Chondrocyte (in vitro differentiated cells): ENCODE measurements at places on chromosomes 1 and 21.

- no peaks in the 10 kb centered on the region for H3K4me1 ChIP-seq
- DNase-seq = no peak
- no peaks in the 10 kb centered on the region for H3K27me3 ChIP-seq
- no peak overlapping the region for H3K4me3 ChIP-seq
- no peak overlapping the region for H3K27ac ChIP-seq
Measured at GRCh38 chr21:19692231-19692630, 1288.6 kb upstream of the TMPRSS15 start.

GRCh38 chr21:38725196-38726157 lies 80.3 kb upstream of the ETS2 start:
- peaks cover 9% of the 10 kb centered on the region for H3K4me1 ChIP-seq
- H3K36me3 ChIP-seq = peaks cover 7% of the 10 kb centered on the region
- H3K4me3 ChIP-seq = no peak overlapping the region
- H3K27me3 ChIP-seq = no peaks in the 10 kb centered on the region
- H3K27ac ChIP-seq = no peak overlapping the region

- no peak overlapping the region for H3K4me3 ChIP-seq
- H3K4me1 ChIP-seq = no peaks in the 10 kb centered on the region
- peak; percentile 9 for DNase-seq
Measured at GRCh38 chr1:43302721-43303470, 2.1 kb downstream of the TIE1 start.

- H3K27me3 ChIP-seq = no peaks in the 10 kb centered on the region
- DNase-seq = no peak
- H3K27ac ChIP-seq = no peak overlapping the region
- H3K4me1 ChIP-seq = no peaks in the 10 kb centered on the region
Measured at GRCh38 chr1:99557546-99558202, 88.2 kb upstream of the PALMD start.

DNA sequence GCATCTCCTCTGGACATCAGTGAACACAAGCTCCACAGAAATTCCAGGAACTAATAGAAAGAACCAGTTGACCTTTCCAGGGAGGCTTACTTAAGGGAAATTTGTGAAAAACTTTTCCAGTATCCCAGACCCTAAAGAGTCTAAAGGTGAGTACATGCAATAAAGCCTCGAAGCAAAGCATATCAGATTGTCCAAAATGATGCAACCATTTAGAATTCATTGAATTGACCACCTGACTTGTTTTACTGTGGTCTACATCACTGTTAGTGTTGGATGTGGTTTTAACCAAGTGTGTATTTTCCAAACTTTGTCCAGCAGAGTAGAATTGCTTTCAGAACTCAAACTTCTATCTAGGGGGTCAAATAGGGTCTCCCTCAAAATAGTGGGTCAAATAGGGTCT lies 76.3 kb upstream of the TIAM1 start:
- no peak overlapping the region for H3K4me3 ChIP-seq
- H3K27me3 ChIP-seq = no peaks in the 10 kb centered on the region
- no peak for DNase-seq
- H3K4me1 ChIP-seq = no peaks in the 10 kb centered on the region
- H3K27ac ChIP-seq = no peak overlapping the region
- H3K36me3 ChIP-seq = no peaks in the 10 kb centered on the region

DNA sequence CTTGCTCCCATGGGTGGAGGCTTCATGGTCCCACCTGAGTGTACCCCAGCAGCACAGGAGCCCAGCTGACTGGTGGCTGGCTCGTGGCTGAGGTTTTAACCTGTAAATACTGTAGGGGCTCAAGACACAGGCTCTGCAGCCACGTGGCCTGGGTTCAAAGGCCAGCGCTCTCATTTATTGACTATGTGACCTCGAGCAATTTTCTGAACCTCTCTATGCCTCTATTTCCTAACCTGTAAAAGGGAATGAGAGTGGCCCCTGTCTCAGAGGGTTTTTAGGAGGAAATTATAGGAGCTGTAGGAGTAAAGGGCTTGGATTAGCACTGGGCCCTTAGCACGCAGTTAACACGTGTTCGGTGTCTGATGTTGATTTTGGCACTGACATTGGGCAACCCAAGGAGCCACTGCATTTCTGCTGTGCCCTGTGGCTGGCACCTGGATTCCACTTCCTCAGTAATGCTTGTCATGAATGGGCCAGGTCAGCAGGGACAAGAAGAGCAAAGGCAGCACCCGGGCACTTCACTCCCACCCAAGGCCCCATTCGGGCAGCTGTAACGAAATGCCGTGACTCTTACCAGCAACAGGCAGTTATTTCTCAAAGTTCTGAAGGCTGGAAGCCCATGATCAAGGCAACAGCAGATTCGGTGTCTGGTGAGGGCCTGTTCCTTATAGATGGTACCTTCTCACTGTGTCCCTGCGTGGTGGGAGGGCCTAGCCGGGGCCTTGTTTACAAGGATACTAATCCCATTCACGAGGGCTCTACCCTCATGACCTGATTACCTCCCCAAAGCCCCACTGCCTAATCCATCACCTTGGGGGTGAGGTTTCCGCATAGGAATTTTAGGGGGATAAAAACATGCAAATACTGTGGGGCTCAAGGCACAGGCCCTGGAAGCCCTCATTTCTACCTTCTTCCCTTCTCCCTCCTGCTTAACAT lies 25.2 kb downstream of the ARHGEF10L start:
- H3K27ac ChIP-seq = peak overlapping the region; percentile 79
- H3K4me1 ChIP-seq = peaks cover 96% of the 10 kb centered on the region
- no peak overlapping the region for H3K4me3 ChIP-seq
- no peaks in the 10 kb centered on the region for H3K27me3 ChIP-seq

GRCh38 chr1:74145086-74145485 lies 52.9 kb downstream of the LRRIQ3 start:
- H3K4me1 ChIP-seq = no peaks in the 10 kb centered on the region
- H3K4me3 ChIP-seq = no peak overlapping the region
- no peaks in the 10 kb centered on the region for H3K36me3 ChIP-seq

GRCh38 chr1:239184561-239185244 lies 201.7 kb upstream of the CHRM3 start:
- no peaks in the 10 kb centered on the region for H3K27me3 ChIP-seq
- H3K27ac ChIP-seq = no peak overlapping the region
- no peak for DNase-seq
- H3K4me1 ChIP-seq = no peaks in the 10 kb centered on the region

- H3K4me1 ChIP-seq = peaks cover 36% of the 10 kb centered on the region
- no peak overlapping the region for H3K4me3 ChIP-seq
- no peaks in the 10 kb centered on the region for H3K27me3 ChIP-seq
- H3K27ac ChIP-seq = peak overlapping the region; percentile 2
- peaks cover 35% of the 10 kb centered on the region for H3K36me3 ChIP-seq
- no peak for DNase-seq
Measured at GRCh38 chr1:224375059-224375458, 18.4 kb downstream of the CNIH4 start.

DNA sequence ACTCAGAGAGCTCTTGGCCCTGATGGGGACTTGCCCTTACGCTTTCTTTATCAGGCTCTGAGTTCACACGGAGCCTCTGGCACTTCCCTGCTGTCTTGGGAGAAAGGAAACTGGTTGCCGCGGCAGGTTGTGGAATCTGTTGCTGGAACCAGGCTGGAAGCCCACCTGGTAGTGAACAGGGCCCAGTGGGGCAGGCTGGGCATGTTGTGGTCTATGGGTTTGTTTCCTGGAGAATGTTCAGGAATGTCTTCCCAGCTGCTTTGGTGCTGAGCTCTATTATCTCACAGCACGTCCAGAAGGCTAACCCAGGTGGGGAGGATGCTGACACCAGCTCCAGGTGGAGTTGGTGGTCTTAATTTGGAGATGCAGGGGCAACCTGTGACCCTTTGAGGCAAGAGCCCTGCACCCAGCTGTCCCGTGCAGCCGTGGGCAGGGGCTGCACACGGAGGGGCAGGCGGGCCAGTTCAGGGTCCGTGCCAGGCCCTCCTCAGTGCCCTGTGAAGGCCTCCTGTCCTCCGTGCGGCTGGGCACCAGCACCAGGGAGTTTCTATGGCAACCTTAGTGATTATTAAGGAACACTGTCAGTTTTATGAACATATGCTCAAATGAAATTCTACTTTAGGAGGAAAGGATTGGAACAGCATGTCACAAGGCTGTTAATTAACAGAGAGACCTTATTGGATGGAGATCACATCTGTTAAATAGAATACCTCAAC lies 33.3 kb upstream of the TDRD10 start:
- H3K27me3 ChIP-seq = no peaks in the 10 kb centered on the region
- peaks cover 5% of the 10 kb centered on the region for H3K4me1 ChIP-seq
- no peak for DNase-seq
- no peaks in the 10 kb centered on the region for H3K36me3 ChIP-seq
- no peak overlapping the region for H3K4me3 ChIP-seq
- no peak overlapping the region for H3K27ac ChIP-seq

- H3K27me3 ChIP-seq = no peaks in the 10 kb centered on the region
- no peak overlapping the region for H3K4me3 ChIP-seq
- no peaks in the 10 kb centered on the region for H3K4me1 ChIP-seq
- DNase-seq = no peak
- H3K36me3 ChIP-seq = no peaks in the 10 kb centered on the region
Measured at GRCh38 chr1:187641463-187641862, 812.7 kb downstream of the PLA2G4A start.

- DNase-seq = no peak
- H3K4me1 ChIP-seq = peaks cover 18% of the 10 kb centered on the region
- peaks cover 6% of the 10 kb centered on the region for H3K36me3 ChIP-seq
Measured at GRCh38 chr1:25478633-25479032, 47.9 kb downstream of the MACO1 start.

GRCh38 chr1:13586001-13586400 lies 2.4 kb downstream of the PDPN start:
- H3K27me3 ChIP-seq = peaks cover 28% of the 10 kb centered on the region
- H3K4me1 ChIP-seq = peaks cover 5% of the 10 kb centered on the region
- H3K27ac ChIP-seq = no peak overlapping the region
- DNase-seq = no peak

GRCh38 chr1:32394890-32395432 lies 720 bp upstream of the BSDC1 start:
- no peaks in the 10 kb centered on the region for H3K36me3 ChIP-seq
- peaks cover 35% of the 10 kb centered on the region for H3K4me1 ChIP-seq
- no peaks in the 10 kb centered on the region for H3K27me3 ChIP-seq
- no peak for DNase-seq
- H3K27ac ChIP-seq = peak overlapping the region; percentile 100
- H3K4me3 ChIP-seq = peak overlapping the region; percentile 99

GRCh38 chr1:155389826-155390225 lies 69.1 kb downstream of the RUSC1 start:
- peaks cover 27% of the 10 kb centered on the region for H3K36me3 ChIP-seq
- DNase-seq = no peak
- no peak overlapping the region for H3K4me3 ChIP-seq
- no peaks in the 10 kb centered on the region for H3K4me1 ChIP-seq
- H3K27ac ChIP-seq = no peak overlapping the region
- H3K27me3 ChIP-seq = no peaks in the 10 kb centered on the region

DNA sequence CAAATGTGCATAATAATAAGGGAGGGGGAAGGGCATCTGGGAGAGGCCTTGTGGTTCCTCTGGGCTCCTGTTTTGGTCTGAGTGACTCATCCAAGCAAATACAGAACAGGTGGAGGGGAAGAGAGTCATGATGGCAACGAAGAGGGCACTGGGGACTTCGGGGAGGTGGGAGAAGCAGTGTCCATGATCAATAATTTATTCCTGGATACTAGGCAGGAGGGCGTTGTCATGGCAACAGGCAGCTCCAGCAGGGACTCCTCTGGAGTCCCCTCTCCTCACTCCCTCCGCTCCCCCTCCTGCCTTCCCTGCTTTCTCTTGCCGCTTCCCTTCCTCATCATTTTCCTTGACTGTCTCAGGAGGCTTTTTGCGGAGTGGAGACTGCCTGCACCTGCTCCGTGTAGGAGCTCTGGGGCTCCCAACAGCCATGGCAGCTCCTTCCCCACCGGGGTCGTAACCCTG lies 12.3 kb upstream of the NFASC start:
- H3K4me3 ChIP-seq = no peak overlapping the region
- peaks cover 47% of the 10 kb centered on the region for H3K27me3 ChIP-seq
- H3K36me3 ChIP-seq = no peaks in the 10 kb centered on the region

- DNase-seq = peak; percentile 68
- peaks cover 6% of the 10 kb centered on the region for H3K36me3 ChIP-seq
- H3K27ac ChIP-seq = peak overlapping the region; percentile 69
- H3K4me3 ChIP-seq = no peak overlapping the region
Measured at GRCh38 chr1:3736708-3737107, 15.5 kb upstream of the CCDC27 start.

DNA sequence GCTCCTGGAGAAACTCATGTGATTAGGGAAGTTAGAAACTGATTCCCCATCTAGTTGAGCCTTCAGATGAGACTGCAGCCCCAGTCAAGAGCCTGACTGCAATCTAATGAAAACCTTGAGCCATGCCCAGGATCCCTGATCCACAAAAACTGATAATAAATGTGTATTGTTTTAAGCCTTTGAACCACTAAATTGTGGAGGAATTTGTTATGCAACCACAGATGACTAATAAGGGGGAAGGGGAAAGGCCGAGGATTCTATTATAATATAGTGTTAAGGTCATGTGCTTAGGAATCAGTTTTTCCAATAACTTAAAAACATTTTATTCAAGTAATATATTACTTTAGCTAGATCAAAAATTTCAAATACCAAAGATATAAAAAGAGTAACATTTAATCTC lies 52.8 kb upstream of the USP25 start:
- H3K27me3 ChIP-seq = no peaks in the 10 kb centered on the region
- no peaks in the 10 kb centered on the region for H3K4me1 ChIP-seq
- H3K4me3 ChIP-seq = no peak overlapping the region
- no peaks in the 10 kb centered on the region for H3K36me3 ChIP-seq

GRCh38 chr1:221961532-221962292 lies 219.8 kb upstream of the DUSP10 start:
- no peak overlapping the region for H3K27ac ChIP-seq
- DNase-seq = no peak
- no peaks in the 10 kb centered on the region for H3K27me3 ChIP-seq

GRCh38 chr1:152824964-152825363 lies 2.3 kb upstream of the LCE1A start:
- no peak overlapping the region for H3K27ac ChIP-seq
- H3K27me3 ChIP-seq = no peaks in the 10 kb centered on the region
- H3K4me3 ChIP-seq = no peak overlapping the region
- no peak for DNase-seq
- no peaks in the 10 kb centered on the region for H3K36me3 ChIP-seq

DNA sequence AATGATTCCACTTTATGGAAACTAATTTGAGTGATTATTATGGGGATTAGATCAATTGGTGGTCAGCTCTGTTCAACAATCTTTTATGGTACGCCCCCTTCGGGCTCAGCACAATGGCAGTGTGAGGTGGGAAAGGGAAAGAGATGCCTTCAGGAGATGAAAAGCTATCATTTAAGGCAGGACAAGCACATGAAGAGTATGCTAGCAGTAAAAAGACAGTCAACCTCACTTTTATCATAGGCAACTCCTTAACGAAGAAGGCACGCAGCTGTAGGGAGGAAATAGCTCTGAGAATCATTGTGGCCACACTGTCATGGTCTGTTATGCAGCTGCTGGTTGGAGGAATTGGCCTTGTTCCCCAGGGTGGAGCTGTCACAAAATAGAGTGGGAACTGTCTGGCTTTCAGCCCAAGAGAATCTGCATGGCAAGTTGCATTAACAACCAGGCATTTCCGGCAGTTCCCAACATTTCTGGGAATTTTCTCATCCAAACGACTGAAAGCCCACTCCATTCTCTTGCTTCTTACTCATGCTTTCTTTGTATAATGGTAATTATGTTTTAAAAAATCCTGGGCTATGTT lies 54.4 kb upstream of the BCL10 start:
- no peaks in the 10 kb centered on the region for H3K27me3 ChIP-seq
- peak overlapping the region; percentile 96 for H3K27ac ChIP-seq
- no peak for DNase-seq
- H3K36me3 ChIP-seq = peaks cover 14% of the 10 kb centered on the region
- H3K4me3 ChIP-seq = peak overlapping the region; percentile 2

GRCh38 chr1:10192263-10192662 lies 18.1 kb upstream of the KIF1B start:
- H3K4me3 ChIP-seq = no peak overlapping the region
- DNase-seq = no peak
- H3K27ac ChIP-seq = no peak overlapping the region
- peaks cover 3% of the 10 kb centered on the region for H3K4me1 ChIP-seq
- H3K27me3 ChIP-seq = peaks cover 10% of the 10 kb centered on the region
- peaks cover 2% of the 10 kb centered on the region for H3K36me3 ChIP-seq
